SJCRH30 (cell line): ENCODE measurements at places on chromosomes 1 and 21. TPM values are rescaled to one million over a fixed set of nuclear protein-coding genes. Genes with fewer than 3 reads are reported as not detected.

DNA sequence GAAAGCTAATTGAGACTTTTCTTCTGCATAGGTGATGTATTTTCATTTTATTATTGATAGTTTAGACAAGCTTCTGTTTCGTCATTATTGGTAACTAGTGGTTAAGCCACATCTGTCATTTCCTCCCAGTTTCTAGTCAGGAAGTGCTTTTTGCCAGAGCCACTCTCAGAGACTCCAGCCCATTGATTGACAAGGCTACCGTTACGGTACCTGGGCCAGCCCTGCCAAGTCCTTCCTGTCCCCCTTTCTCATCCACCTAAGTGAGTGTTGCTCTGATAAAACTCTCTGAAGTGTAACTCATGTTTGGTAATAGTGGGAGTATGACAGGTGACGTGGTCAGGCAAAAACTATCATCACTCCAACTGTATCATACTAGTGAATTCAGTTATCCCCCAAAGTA, 29.6 kb upstream of the AGL start:
- H3K27me3 ChIP-seq, result no peaks in the 10 kb centered on the region
- no peaks in the 10 kb centered on the region for H3K4me1 ChIP-seq
- H3K27ac ChIP-seq, result no peak overlapping the region
- no peak for DNase-seq

DNA sequence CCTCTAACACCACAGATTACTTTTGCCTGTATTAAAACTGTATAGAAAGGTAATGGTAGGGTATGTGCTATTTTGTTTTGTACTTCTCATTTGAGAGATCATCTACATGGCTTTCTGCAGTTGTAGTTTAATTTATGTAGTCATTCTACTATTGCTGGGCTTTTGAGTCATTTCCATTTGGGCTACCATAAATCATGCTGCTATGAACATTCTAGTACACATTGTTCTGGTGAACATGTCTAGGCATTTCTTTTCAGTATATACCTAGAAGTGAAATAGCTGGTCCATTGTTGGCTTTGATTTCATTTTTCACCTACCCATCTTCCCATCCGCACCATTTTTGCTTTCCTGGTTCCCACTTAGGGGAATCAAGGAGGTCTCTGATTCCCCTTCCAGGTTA, 18.7 kb downstream of the EDN2 start:
- no peak overlapping the region for H3K27ac ChIP-seq
- DNase-seq, result no peak
- H3K4me3 ChIP-seq, result no peak overlapping the region

DNA sequence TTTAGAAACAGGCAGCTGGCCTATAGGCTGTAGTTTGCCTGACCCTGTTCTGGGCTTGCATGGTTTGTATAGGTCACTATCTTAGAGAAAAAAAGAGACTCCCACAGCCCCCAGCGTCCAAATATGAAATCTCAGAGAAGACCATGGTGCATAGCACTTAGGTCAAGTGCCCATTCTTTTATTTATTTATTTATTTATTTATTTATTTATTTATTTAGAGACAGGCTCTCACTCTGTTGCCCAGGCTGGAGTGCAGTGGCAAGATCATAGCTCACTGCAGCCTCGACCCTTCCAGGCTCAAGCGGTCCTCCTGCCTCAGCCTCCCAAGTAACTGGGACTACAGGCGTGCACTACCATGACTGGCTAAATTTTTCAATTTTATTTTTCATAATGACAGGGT, 50.8 kb upstream of the ARTN start:
- no peak overlapping the region for H3K27ac ChIP-seq
- H3K36me3 ChIP-seq, result no peaks in the 10 kb centered on the region
- H3K27me3 ChIP-seq, result no peaks in the 10 kb centered on the region

DNA sequence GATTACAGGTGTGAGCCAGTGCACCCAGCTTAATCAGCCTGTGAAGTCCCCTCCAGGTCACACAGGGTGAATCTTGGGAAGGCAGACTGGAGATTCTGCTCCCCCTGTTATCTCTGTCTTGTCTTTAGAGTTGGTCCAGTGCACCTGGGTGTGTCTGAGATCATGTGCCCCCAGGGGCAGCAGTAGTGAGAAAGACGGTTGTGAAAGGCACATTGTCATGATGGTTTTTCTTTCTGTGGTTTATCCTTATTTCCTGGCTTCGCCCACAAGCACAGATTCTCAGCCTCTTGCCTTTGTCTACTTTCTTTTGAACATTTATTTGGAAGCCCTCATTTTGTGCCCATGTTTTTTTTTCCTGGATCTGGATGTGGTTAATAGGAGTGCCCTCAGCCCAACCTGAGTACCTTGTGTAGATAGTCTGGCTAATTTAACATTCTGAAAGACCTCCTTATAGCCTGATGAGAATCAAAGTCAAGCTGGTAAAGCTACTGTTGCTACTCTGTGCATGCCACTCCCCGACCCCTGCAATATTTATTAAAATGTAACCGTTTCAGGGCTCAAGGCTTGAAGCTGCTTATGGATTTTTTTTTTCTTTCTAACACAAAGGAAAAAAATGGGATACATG, 23.7 kb downstream of the UCK2 start:
- no peak overlapping the region for H3K4me3 ChIP-seq
- no peaks in the 10 kb centered on the region; the same call in 1 of the 2 replicates for H3K36me3 ChIP-seq
- H3K27ac ChIP-seq, result no peak overlapping the region
- H3K4me1 ChIP-seq, result peaks cover 19% of the 10 kb centered on the region
- no peaks in the 10 kb centered on the region for H3K27me3 ChIP-seq

DNA sequence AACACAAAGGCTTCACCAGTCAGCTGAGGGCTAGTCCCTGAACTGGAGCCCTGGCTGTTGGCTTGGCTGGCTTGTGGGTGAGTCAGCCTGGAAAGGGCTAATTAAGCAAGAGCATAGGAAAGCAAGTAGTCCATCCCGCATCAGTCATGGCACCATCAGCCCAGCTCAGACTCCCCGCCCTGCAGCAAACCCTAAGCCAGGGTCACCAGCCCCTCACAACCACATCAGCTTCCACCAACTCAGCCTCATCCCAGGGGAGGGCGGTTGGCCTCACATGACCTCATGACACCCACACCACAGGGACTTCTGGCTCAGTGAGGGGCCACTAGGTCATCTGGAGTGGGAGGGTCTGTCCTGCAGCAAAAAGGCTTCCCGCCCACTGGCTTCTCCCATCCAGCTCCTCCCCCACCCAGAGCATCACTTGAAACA, 7.0 kb upstream of the SPATC1L start:
- H3K36me3 ChIP-seq, result peaks cover 12% of the 10 kb centered on the region; the same call in 1 of the 2 replicates
- DNase-seq, result no peak
- peaks cover 17% of the 10 kb centered on the region for H3K4me1 ChIP-seq

The TMEM200B gene
- total RNA-seq, result 1.0 and 1.3 TPM in 2 replicates

The LRRC71 gene
- not detected in 2 replicates for total RNA-seq

- peaks cover 37% of the 10 kb centered on the region for H3K4me1 ChIP-seq
- DNase-seq, result no peak
- H3K36me3 ChIP-seq, result no peaks in the 10 kb centered on the region
- no peak overlapping the region for H3K27ac ChIP-seq
- no peaks in the 10 kb centered on the region for H3K27me3 ChIP-seq
- no peak overlapping the region for H3K4me3 ChIP-seq
Measured at GRCh38 chr1:154446292-154446691, 41.1 kb downstream of the IL6R start.

- H3K27ac ChIP-seq, result no peak overlapping the region
- no peak for DNase-seq
- H3K4me1 ChIP-seq, result no peaks in the 10 kb centered on the region
Measured at GRCh38 chr1:116347696-116348095, 25.3 kb upstream of the ATP1A1 start.

The FMO2 gene
- total RNA-seq, result not detected in 2 replicates

DNA sequence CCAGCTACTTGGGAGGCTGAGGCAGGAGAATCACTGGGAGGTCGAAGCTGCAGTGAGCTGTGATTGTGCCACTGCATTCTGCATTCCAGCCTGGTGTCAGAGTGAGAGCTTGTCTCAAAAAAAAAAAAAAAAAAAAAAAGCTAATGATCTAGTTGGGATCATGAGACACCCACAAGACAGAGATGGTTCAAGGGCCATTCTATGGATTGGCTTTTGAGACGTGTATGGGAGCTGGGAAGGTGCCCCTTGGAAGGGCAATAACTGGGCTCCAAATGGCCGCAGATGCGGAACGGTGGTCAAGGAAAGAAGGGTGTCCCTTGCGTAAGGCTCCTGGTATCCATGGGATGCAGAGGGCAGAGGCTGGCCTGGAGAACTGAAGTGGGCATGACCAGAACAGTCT, 6.8 kb upstream of the ADAM15 start:
- H3K36me3 ChIP-seq, result no peaks in the 10 kb centered on the region
- no peak overlapping the region for H3K27ac ChIP-seq
- no peak for DNase-seq
- H3K4me1 ChIP-seq, result peaks cover 4% of the 10 kb centered on the region
